Stimulated activated CD8-positive, alpha-beta memory T cell treated with anti-CD3 and anti-CD28 coated beads, Interleukin-15, amount 100 ng/mL, for 24 hours (primary cell): ENCODE measurements at places on chromosomes 12 and 14.

GRCh38 chr14:42112108-42112507 is 505.4 kb downstream of the LRFN5 start:
- DNase-seq, result no peak

- DNase-seq, result no peak
Observed at GRCh38 chr12:117680312-117680711, 288.5 kb downstream of the KSR2 start.

DNA sequence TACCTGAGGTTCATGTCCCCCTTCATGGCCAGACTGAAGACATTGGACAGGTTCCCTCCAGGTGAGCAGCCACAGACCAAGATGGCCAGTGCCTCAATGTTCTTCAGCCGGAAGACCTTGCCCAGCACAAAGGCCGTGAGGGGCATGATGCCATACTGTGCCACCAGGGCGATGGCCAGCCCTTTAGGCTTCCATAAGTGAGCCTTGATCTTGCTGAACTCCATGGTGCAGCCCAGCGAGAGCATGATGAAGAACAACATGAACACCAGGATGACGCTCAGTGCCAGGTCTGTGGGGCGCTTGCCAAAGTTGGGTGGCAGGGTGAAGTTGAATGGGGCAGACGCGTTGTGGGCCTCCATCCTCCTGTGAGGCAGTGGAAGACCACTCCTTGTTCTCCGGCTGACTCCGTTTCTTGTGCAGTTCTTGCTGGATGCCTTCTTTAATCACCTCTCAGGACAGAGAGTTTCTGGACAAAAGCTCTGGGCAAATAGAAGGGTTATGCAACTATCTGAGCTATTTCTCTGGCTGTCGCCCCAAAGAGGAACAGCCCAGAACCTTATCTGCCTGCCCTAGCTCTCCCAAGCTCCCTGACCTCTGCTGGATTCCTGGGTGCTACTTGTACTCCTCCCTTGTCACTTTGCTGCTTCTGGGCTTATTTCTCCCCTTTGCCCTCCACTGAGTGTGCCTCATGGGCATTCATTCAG is at the start of gene SLC10A1:
TSS of gene SLC10A1 (minus strand) at position 445 of the 704 bp plus-strand sequence. CDS start at position 359, 86 bp downstream.
- DNase-seq, result no peak

DNA sequence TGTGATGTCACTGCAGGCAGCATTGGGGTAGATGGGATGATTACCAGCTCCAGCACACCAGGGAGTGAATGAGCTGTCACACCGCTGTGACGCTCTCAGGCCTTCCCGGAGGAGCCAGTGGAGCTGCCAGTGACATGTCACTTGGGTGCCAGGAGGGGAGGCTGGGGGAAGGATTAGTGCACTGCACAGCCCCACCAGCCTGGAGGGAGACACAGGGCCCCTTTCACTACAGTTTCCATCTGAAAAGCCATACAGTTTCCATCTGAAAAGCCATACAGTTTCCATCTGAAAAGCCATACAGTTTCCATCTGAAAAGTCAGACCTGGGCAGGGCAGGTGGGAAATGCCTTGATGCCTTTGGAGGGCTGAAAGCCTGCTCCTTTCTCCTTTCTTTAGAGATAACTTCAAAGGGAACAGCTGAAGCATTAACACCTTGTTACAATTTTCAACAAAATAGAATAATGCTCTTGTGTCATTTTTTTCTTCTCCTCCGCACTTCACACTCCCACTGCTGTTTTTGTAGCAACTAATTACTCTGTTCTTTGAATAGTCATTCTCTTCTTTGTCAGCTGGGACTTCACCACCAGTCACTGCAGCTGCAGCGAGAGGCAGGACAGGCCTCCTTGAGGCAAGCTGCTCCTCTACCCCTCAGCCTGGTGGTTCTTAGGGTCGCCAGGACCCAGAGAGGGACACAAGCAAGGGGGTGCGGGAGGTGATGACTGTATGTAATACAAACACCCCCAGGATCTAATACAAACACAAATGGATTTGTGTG is 256.9 kb upstream of the RGS6 start:
- DNase-seq, result no peak

DNA sequence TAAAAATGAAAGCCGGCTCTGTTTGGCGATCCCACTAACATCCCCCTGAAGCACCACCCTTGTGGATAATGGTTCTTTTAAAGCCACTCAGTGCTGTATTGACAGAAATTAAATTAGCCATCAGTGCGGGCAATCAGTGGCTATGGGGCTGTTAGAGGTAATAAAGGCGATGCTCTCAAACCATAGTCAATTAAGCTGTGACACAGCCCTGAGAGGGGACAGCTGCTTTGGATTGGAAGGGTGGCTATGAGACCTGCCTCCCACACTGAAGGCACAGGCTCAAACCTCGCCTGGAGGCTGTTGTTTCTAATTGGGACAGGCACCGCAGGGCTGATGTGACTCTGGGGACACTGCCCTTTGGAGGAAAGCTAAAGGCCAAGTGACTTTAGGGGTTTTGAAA is 562.2 kb downstream of the VRK1 start:
- DNase-seq, result no peak

DNA sequence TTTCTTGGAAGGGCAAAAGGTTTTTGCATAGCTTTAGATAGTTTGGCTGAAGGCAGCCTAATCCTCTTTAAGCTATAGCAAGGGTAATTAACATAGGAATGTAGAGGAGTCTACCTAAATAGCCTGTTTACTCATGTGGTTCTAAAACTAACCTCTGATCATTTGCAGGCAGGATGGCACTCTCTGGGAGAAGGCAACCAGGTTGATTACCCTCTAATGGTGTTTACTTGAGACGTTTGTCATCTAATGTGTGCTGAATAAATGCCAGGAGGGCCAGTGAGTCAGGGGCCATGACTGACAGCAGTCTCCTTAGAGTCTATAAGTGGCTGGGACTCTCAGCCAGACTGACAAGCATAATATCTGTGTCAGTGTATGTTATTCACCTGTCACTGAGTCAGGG is 286.4 kb downstream of the PCNX1 start:
- no peak for DNase-seq

GRCh38 chr12:2053691-2054090 is 904 bp downstream of the CACNA1C start:
- DNase-seq, result no peak

- DNase-seq, result no peak
Observed at GRCh38 chr12:97886511-97887176, 424.0 kb downstream of the RMST start.

DNA sequence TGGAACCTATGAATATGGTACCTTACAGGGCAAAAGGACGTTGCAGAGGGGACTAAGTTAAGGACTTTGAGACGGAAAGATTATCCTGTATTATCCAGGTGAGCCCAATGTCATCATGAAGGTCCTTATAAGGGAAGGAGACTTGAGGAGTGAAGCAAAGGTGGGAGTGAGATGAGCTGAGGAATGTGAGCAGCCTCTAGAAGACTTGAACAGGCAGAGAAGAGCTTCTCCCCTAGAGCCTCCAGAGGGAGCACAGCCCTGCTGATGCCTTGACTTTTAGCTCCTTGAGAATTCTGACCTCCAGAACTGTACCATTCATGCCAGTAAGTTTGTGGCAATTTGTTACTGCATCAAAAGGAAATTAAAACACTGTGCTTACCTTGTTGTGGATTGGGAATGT is 41.8 kb upstream of the DCD start:
- DNase-seq, result no peak

- DNase-seq, result no peak
Observed at GRCh38 chr12:3313066-3313465, 177.9 kb upstream of the PRMT8 start.

GRCh38 chr12:46406352-46407027 is 33.9 kb upstream of the SLC38A2 start:
- no peak for DNase-seq

GRCh38 chr14:45251912-45252311 is 1.1 kb downstream of the MIS18BP1 start:
- no peak for DNase-seq

DNA sequence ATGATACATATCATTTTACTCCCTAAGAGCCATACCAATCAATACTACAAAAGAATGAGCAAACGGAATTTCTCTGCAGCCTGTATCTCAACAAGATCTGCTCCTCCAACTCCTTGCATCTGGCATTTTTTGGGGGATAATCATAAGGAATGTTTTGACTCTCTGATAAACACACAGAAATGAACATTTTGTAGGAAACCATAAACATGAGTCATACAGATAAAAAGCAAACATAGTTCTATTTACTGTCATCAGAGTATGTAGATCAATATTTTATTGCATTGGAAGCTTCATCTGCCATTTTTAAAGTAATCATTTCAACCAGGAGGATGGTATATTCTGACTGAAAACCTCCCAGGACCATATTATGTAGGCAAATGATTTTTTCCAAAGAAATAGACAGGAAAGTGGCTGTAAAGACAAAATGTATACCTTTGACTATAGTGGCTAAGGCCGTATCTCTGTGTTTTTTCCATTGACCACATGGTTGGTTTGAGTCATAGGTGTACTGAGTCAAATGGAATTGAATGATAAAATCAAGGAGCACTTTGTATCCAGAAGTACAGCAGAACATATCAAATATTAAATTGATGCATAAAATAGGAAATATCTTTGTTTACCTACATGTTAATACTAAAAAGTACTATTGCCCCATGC is 32.4 kb upstream of the CD69 start:
- DNase-seq, result no peak

DNA sequence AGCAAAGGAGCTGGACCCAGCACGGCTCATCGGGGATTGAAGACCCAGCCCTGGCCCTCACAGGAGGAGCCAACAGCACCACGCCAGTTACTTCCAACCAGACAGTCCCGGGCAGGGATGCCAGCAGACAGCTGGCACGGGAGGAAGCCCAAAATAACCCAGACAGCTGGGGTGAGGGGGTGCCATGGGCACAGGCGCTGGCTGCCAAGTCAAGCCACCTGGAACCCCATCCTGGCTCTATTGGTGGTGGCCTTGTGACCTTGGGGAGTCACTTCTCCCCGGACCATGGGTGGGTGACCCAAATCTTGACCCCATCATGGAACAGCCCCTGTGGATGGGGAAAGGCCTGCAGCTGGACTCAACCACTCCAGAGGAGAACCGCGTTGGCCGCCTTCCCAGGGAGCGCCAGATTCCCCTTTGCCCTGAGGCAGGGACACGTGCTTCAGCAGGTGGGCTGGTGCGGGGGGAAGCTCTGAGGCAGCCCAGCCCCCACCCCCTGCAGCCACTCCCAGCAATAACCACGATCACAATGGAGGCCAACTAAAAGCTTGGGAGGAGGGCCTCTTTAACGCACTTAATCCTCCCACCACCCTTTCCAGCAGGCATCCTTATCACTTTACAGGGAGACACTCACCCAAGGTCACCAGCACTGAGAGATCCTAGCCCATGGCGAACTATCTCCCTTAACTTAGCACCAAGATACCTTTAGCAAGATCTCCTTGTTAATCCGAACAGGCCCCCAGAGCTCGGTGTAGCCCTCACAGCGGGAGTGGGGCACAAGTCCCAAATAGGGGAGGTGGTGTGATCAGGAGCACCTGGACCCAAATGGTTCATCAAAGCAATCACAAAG is 4.7 kb upstream of the RHOF start:
- no peak for DNase-seq

- DNase-seq, result no peak
Observed at GRCh38 chr14:88044776-88045446, 40.0 kb downstream of the GPR65 start.

DNA sequence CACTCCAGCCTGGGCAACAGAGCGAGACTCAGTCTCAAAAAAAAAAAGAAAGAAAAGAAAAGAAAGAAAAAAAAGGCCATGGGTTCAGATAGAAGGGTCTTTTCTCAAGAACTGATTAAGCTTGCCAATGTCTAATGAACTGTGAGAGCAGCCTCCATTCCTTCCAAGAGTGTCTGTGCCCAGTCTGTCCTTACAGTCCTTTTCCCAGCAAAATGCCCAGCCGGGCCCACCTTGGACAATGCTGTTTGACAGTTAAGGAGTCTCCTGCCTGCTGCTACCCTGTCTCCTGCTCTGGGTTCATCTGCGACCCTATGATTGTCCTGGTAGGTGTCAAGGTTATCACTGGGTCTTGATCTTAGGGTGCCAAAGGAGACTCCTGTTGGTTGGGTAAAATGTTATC is 21.4 kb downstream of the SYNE3 start:
- no peak for DNase-seq

DNA sequence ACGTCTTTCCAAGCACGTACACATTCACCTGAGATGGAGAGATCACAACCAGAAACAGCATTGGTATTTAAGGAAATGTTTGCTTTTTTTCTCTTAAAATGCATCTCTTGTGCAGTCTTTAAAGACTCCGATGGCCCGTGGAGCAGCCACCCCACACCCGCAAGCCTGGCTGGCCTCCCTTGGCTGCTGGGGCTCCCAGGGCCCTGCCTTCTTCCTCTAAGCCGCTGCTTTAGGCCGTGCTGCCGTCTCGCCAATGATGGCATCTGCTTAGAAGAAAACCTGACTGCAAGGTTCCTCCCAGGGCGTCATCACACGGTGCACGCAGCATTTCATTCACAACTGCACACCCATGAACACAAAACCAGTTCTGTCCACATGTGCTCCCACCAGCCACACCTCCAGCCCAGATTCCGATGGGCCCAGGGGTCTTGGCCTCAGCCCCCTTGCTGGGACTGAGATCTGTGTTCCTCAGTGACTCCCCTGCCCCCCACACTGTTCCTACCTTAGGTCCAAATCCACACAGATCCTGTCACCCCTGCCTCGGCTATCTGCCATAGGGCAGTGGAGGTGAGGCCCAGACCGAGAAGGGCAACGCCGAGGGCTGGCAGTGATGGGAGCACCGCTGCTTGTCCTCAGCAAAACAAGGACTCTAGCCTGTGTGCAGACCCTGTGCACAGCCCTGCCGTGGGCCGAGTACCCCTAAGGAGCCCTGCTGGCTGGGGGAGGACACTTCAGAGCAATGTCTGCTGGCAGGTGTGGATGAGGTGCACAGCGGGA is 4.4 kb downstream of the BTBD6 start:
- DNase-seq, result no peak

GRCh38 chr14:96194657-96195431 is 9.8 kb upstream of the BDKRB2 start:
- no peak for DNase-seq
